ENCODE measurements at places on chromosomes 4 and X.

DNA sequence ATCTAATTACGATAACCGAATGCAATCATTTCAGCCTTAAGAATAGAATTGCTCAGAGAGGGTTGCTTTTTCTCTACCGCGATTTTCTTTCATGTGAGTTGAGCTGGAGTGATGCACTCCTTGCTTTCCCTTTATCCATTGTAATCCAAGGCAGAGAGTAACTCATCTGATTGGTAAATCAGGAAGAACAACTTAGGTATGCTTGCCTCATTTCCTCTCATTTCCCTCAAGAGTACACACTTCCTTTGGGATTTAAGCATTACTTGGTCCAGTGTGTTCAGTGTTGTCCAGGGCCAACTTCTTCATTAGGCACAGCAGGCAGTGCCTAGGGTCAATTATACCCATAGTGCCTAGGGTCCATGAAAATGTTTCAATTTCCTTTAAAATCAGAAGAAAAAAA lies 15.7 kb upstream of the N4BP2 start:
- no peak for DNase-seq

GRCh38 chr4:140014284-140014683 lies 139.7 kb downstream of the MAML3 start:
- DNase-seq, result no peak

DNA sequence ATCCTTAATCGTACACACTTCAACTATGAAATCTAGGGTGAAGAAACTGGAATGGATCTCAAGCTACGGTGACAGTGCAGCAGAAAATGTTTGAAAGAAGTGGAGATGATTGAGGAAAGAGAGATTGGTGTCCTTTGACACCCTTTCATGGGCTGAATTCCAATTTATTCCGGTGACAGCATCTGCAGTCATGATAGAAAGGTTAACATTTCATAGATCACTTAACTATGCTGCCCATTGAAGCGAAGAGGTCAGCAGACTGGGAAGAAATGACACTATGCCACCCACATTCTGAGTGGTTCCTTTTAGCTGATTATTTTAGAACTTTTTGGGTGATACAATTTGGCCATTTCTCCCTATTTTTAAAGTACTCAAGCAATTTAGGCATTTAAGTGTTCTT lies 82.3 kb downstream of the DNAAF6 start:
- DNase-seq, result no peak

GRCh38 chr4:146842876-146843275 lies 102.8 kb downstream of the TTC29 start:
- no peak for DNase-seq

DNA sequence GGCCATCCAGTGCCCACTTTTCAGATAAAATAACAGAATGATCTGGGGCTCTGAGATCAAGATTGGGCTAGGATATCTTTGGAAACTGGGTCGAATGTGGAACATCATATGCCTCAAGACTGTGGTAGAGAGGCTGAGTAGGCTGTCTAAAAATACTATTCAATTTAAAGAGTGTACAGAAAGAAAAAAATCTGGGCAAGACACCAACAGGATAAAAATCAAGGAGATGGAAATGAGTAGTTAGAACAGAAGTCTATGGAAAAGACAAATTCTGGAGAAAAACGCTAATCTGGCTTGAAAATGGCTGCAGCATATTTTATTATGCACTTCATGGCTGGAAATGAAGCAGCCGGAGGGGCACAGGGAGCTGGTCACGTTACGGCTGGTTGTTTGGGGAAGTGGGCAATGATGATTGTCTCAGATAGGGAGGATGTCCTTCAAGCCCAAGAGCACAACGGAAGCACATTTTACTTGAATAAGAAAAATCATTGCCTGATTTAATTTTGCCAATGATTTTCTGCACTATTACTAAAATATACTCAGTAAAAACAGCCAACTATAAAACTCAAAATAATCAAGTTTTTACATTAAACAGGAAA lies 27.1 kb upstream of the MAPK10 start:
- no peak for DNase-seq

GRCh38 chr4:40750461-40751258 lies 905 bp downstream of the NSUN7 start:
- DNase-seq, result no peak

GRCh38 chr4:189377569-189377968 lies 563.1 kb upstream of the FRG1 start:
- DNase-seq, result no peak

GRCh38 chr4:6928081-6928480 lies 18.5 kb downstream of the TBC1D14 start:
- no peak for DNase-seq

DNA sequence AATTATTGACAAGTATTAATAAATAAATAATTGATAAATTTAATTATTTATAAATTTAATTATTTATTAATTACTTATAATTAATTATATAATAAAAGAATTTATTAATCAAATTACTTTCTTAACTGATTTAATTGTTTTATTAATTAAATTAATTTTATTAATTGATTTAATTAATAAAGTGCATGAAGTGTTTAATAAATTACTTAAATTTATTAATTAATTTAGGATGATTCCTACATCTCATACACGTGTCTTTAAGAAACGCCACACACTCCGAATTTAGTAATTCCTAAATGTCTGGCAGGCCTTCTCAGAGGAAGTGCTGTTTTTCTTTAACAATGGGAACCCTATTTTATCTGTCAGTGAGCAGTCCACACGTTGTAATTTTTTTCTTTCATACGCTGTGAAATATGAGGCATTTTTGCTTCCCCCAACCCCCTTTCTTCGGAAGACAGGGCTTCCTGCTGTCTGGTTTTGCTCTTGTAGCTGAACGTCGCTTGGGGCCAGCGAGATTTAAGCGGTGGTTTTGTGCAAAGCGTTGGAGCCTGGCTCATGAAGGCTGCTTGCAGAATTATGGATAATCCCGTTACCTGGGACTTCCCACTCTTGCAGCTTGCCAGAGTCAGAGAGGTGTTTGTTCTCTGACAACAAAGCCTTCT lies 46.8 kb downstream of the CRLF2 start:
- DNase-seq, result no peak

DNA sequence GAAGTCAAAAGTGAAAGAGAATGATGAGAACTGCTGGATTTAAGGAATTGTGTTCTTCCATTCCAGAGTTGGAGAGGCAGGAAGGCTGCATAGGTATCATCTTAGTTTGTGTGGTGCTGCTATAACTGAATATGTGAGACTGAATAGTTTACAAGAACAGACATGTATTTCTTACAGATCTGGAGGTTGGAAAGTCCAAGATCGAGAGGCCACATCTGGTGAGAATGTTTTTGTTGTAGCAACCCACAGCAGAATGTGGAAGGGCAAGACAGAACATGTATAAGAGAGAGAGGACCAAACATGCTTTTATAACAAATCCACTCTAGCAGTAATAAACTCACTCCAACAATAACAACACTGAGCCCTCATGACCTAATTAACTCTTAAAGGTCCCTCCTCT lies 408.6 kb downstream of the FAM47B start:
- DNase-seq, result no peak

DNA sequence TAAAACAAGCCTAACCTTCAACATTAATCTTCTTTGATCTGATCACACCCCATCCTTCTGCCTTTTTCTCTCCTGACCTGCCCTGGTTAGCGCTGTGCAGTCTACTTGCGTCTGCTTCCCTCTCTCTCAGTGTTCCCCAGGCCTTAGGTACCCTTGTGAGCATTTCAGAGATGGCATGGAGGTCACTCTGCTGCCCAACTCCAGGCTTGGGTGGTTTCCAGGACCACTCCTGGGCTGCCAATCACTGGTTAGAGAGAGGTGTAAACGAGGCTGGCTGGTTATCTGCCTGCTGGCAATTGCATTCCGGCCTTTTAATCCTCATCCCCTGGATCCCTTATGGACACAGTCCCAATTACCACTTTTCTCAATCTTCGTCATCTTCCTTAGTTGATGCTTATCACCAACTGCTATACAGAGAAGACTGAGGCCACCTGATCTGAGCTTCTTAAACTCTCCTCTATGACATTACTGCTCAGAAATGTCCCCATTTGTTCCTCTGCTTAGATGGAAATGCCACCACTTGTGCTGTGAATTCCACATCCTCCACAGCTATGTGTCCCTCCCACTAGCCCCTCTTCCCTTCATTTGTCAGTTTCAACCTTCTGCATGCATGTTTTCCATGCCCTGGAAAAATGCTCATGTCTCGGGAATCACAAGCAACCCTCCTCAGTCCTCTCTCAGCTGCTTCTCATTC lies 29.0 kb upstream of the BCLAF3 start:
- no peak for DNase-seq

DNA sequence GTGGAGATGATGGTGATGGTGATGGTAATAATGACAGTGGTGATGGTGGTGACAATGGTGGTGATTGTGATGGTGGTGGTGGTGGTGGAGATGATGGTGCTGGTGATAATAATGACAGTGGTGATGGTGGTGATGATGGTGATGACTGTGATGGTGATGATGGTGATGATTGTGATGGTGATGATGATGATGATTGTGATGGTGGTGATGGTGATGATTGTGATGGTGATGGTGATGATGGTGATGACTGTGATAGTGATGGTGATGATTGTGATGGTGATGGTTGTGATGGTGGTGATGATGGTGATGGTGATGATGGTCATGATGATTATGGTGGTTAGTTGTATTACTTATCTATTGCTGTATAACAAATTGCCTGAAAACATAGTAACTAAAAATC lies 108.9 kb upstream of the NKX1-1 start:
- no peak for DNase-seq

- DNase-seq, result no peak
These were observed 13.8 kb upstream of the SH3TC1 start for GRCh38 chr4:8185295-8185694.

GRCh38 chr4:27407616-27408015 lies 547.0 kb downstream of the STIM2 start:
- DNase-seq, result no peak

DNA sequence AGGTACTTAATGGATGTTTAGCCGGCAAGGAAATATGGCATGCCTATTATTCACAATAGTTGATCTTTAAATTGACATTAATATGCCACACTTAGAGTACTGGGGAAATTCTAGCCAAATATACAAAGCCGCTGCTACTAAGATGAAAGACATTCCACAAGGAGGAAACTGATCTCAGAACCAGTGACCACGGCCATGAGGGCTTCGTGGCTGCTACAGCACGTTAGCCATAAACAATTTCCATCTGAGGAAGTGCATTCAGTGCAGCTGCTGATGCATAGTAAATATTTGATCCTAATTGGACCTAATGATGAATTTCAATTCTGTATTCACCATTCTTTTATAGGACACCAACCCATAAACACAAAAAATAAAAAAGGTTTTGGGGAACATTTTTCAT lies 59.1 kb downstream of the SORBS2 start:
- no peak for DNase-seq

- DNase-seq, result no peak
These were observed 1854.6 kb downstream of the PCDH7 start for GRCh38 chr4:32574803-32575202.

- no peak for DNase-seq
These were observed 144.6 kb upstream of the MAP3K15 start for GRCh38 chrX:19659929-19660328.

- DNase-seq, result no peak
These were observed 609 bp upstream of the SLC25A6 start for GRCh38 chrX:1392376-1393068.

- no peak for DNase-seq
These were observed 1073.7 kb downstream of the PDHA2 start for GRCh38 chr4:96913441-96914080.

DNA sequence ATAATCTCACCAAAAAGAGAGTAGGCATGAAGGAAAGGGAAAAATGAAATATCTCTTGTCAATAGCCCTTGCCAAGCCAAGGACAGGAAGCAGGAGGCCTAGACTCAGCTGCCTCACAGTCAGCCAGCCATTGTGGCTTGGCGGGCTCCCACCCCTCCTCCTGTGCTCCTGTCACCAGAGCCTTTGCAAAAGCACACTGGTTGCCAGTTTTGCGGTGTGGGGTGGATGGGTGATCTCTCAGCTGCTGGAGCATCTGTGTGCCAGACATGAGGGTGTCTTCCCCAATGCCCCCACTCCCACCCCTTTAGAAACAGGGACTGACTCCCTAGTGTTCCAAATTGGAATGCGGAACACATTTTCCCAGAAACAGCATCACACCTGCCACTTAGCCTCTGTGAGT lies 26.1 kb downstream of the ARHGEF6 start:
- DNase-seq, result no peak

DNA sequence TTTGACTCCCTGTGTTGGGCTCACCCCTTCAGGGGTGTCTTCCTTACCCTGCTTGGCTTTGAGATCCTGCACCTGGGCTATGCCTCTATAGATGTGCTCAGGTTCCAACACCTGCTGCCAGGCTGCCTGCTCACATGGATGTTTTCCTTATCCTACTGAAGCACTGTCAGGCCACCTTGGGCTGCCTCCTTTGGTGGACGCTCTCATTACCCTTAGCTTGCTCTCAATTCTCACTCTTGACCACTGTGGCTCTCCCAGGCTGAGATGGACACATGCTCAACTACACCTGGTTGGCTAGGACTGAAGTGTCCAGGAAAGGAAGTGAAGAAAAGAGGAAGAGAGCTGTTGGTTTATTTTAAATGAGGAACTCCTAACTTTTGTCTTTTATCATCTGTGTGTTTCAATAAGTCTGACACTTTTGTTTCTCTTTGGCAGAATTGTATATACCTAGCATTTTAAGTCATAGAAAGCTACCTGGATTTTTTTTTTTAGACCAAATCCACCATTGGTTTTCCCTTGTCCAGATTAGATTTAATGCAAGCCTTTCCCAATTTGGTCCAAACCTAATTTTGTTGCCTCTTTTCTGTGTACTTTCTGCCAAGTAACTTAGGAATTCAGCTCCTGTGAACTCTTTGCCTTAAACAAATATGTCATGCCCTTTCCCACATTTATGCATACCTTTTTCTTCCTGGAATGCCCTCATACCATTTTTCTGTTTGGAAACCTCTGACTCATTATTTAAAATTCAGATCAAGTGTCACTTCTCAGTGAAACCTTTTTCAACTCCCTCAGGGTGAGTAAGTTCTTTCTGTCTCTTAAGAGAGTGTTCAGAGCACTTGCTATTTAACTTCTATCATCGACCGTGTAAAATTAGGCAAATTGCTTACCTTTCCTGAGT lies 175.8 kb downstream of the GC start:
- DNase-seq, result no peak

GRCh38 chr4:20760053-20760452 lies 59.8 kb downstream of the PACRGL start:
- no peak for DNase-seq

- no peak for DNase-seq
These were observed 78.7 kb downstream of the CLNK start for GRCh38 chr4:10605746-10606482.

- DNase-seq, result no peak
These were observed 148.9 kb downstream of the ADAM29 start for GRCh38 chr4:175066923-175067627.

Measured in NCI-H2171 (cell line).